Stimulated activated CD4-positive, alpha-beta T cell treated with anti-CD3 and anti-CD28 coated beads, Interleukin-2, amount 100 ng/mL, for 48 hours (primary cell): ENCODE measurements at places on chromosomes 7 and 10.

DNA sequence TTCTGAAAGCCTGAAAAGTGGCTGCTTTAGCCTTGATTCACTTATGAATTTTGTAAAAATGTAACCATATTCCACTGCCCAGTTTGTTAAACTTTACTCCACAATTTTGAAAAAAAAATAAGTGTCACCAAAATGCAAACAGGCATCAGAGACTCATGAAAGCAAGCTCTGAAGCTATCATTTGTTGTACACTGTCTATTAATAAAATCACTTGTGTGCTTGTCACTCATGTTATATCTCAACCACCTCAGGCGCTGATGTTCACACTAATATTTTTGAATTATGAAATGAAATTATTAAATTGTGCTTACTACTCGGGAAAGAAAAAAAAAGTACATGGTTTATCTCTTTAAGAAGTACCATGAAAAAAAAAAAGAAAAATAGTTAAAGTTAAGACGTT, 34.5 kb upstream of the DKK1 start:
- no peak for DNase-seq

DNA sequence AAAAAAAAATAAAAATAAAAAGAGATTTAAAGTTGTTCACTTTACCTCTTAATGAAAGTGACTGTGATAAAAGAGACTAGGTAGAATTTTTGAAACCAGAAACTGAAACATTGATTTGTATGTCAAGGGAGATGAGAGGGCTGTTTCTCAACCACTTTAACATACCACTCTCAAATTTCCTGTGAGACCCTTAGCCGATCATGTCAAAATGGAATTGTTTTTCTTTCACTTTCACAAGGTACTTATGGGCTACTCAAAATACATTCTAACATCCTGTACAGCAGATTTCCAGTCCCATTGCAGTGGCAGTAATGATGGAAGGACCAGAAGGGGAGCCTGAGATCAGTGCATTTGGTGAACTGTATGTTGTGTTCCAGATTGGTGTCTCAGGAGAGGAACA, 261.2 kb downstream of the PPP1R3A start:
- no peak for DNase-seq

DNA sequence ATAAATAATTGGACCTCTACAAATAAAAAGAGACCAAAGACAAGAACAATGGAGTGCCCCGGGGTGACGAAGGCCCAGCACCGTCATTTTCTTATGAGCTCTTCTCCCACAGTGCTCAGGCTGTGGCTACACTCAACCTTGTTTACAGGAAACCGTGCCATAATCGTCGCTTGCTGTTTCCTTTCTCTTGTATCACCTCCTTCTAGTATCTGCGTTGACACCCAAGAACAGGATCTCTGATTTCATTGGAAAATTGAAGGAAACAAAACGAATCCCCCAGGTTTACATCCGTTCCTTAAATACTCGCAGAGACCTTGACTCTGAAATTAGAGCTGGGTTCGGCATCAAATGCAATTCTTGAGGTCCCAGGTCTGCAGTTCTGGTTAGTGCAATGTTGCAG, 1.7 kb upstream of the IGFBP3 start:
- no peak for DNase-seq

- no peak for DNase-seq
These were observed 274.7 kb upstream of the FZD8 start for GRCh38 chr10:35916791-35917190.

GRCh38 chr7:8561449-8561848, 128.0 kb downstream of the NXPH1 start:
- DNase-seq, result no peak

- DNase-seq, result no peak
These were observed 129.6 kb upstream of the MKLN1 start for GRCh38 chr7:131197920-131198615.

DNA sequence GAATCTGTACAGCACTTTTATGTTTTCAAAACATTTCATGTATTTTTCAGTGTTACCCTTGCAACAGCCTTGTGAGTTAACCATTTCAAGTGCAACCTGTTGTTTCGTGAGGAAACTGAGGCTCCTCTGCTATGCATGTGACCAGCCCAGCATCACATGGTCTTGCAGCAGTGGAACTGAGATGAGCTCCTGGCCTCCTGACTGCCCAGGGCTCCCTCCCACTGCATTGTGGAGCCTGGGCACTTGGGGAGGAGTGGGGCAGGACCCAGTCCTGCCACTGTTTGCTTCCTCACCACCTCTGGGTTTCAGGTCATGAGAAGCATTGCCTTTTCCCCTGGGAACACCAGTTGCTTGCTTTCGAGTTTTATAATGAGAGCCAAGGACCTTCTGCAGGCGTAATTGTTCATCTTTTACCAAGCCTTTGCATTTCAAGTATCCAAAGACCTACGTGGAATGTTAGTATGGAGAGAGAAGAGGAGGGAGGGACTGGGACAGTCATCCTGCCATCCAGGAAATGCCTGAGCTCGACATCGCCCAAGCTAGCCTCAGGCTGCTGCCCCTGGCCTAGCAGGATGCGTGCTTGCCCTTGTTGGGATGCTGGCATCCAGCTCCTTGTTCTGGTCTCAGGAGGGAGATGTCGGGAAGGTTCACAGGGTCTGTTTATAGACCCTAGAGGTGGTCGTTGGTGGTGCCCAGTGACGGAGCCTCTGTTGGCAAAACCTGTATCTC, 32.3 kb upstream of the BHLHA15 start:
- no peak for DNase-seq

GRCh38 chr7:78473021-78473420, 674.4 kb downstream of the PHTF2 start:
- DNase-seq, result no peak

DNA sequence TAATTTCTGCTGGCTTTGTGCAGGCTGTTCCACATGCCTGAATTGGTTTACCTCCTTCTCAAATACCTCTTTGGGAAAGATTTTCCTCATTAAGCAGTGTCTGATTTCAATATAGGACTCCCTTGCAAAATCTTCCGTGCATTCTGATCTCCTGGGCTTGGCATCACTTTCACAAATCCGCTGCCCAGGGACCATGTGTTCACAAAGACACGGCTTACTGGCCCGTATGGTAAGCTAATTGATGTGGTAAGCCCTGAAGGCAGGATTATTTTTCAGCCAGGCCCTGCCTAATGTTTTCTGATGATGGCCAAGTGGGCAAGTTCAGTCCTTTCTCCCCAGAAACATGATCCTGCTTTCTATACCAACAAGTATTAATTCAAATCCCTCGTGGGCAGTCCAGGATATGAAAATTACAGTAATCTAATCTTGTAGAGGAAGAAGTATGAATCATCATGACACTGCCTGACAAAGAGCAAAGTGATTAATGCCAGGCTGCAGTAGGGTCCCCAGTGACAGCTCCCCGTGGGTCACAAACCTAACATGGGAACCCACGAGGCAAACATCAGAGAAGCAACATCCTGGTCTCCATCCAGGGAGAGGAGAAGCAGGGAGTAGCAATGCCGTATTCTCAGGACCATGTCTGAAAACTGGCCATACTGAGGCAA, 11.6 kb upstream of the SVIL start:
- no peak for DNase-seq

GRCh38 chr10:102401735-102402511, 6.4 kb downstream of the NFKB2 start:
- no peak for DNase-seq

- DNase-seq, result no peak
These were observed 40.1 kb downstream of the ZNF518A start for GRCh38 chr10:96170230-96170629.

DNA sequence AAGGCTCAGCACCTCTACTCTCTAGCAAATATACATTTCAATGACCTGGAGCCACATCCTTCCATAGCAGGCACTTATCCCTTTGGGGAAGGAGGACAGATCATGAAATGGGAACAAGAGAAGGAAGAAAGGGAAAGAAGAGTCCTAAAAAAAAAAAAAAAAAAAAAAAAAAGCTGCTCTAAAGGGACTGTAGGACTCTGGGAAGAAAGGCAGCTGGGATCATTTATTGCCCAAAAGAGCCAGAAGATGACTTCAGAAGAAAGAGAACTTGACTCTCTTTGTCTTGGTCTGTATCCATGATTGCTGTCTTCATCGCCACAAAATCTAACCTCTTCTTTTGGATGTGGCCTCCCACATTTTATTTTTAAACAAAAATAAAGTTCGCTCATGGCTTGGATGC, 203.6 kb upstream of the CELF2 start:
- DNase-seq, result no peak

DNA sequence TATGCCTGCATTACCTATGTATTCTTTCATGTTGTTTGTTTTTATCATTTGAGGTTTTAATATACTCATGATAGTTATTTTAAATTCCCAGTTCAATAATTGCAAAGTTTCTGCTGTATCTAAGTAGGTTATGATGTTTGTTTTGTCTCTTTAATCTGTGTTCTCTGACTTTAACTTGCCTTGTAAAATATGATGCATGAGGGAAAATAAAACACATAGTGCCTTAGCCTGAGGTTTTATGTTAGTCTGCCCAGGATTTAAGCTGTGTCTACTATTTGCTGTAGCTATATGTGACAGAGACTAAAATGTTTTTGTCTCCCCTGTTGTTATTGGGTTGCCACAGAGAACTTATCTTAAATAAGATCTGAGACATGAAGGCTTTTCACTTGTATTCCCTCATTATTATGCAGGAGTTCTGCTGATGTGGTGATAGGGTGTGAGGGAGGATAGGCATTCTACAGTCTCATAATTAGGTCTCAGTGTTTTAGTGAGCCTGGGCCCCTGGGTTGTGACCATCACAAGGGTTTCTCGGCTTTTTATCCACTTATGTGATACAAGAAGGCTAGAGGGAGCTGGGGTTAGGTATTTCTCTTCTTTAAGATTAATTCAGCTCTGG, 582.5 kb downstream of the CNTNAP2 start:
- no peak for DNase-seq

DNA sequence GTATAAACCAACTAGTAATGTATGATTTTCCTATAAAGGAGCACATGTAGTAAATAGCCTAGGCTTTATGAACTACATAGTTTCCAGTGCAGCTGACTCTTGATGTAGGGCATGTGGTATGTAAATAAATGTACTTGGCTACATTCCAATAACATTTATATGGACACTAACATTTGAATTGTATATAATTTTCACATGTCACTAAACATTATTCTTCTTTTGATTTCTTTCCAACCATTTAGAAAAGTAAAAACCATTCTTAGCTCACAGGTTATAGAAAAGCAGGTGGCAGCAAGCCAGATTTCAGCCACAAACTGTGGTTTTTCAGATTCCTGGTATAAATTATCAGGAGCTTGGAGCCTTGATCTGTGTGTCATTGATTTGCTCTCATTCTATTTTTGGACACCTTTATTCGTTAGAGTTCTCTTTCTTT, 1182.0 kb downstream of the CNTNAP2 start:
- DNase-seq, result no peak

DNA sequence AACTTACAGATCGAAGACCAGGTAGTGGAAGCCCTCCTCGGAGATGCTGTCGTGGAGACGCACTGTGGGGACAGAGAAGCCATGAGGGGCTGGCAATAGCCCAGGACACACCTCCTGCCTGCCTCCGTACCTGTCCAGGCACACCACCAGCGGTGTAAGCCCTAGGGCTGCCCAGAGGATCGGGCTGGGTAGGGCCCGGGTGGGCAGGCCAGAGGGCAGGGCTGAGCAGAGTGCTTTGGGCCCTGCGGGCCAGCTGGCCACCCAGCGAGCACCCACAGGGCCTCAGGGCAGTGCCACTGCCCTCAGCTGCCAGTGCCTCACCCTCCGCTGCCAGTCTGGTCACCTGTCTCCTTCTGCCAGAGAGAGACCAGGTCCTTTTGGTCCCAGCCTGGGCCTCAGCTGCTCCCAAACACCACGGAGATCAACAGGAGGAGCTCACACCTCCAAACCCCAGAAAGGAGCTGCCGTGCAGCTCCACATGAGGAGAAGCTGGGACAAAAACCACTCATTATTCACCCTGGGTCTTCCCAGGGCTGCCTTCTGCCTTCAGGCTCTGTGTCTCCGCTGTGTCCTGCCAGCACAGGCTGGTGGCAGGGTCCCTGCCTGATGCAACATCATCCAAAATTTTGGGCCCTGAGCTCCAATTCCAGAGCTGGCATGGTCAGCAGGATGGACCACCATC, 58.2 kb downstream of the YKT6 start:
- DNase-seq, result no peak

- DNase-seq, result no peak
These were observed 15.9 kb upstream of the CD36 start for GRCh38 chr7:80622541-80622940.

GRCh38 chr10:116668446-116668845, 47.7 kb downstream of the PNLIPRP2 start:
- no peak for DNase-seq

DNA sequence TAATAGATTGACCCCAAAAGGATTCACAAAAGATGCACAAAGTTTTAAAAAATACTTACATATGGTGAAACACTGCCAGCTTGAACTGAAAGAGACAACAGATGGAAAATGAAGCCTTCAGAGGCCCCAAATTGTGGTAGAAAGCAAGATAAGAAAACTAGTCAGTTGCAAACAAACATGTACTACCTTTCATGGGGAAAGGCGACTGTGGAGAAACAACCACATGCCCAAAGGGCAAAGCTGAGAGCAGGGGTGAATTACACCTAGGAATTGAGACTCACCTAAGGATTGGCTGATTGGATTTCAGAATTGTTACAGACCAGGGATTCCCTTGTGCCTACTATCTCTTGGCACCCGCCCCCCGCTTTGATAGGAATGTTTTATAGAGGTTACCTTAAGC, 13.1 kb downstream of the EPC1 start:
- no peak for DNase-seq

GRCh38 chr7:91156316-91157185, 107.7 kb upstream of the FZD1 start:
- no peak for DNase-seq

DNA sequence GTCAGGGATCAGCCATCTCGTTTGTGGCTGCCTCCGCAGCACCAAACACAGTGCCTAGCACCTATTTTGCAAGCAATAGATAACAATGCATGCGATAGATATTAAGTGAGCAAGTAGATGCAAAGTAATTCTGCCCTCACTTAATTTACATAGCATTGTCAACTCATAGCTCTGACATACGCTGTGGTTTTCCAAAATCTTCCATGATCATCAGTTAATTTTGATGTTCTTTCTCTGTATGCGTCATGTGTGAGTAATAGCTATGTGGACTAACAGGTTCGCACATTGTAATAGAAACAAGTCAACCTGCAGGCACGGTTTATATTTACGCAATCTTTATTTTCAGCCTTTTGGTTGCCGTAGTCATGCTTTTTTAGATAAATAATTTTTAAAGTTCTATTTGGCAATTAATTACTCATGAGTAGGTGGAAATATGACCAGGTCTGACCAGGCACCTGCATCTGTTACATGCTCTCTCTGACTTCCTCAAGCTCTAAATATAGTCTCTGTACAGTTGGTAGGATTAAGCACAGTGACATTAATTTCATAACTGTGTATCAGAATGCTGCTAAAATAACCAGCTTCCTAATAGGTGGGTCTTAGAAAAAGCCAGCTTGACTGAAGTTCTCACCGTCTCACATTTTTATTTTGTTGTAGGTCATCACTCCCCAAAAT, 13.3 kb downstream of the MAP3K8 start:
- DNase-seq, result no peak

DNA sequence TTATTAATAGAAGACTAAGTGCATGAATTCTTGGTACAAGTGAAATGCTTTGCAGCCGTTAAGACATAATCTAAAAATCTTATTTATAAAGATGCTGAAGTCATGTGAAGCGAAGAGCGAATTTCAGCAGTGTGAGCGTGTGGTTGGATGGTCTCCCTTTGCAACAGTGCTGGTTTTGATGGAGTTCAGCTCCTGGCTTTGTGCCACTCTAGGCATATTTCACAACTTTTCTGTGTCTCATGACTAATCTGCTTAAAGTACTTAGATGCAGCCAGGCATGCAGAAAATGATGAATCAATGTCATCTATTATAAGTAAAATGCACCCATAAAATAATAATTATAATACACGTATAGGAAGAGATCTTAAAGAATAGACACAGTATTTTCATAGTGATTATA, 107.2 kb upstream of the TCERG1L start:
- no peak for DNase-seq

- no peak for DNase-seq
These were observed 26.2 kb upstream of the FOXK1 start for GRCh38 chr7:4655896-4656295.
